Right hindlimb (tissue), 1 donor: ENCODE measurements at places on chromosomes 1 and 21.

GRCh38 chr1:157240495-157241184 lies 102.4 kb upstream of the ETV3 start:
- DNase-seq = no peak

- DNase-seq = peak; percentile 75
Measured at GRCh38 chr1:198903203-198903602, 264.4 kb downstream of the PTPRC start.

DNA sequence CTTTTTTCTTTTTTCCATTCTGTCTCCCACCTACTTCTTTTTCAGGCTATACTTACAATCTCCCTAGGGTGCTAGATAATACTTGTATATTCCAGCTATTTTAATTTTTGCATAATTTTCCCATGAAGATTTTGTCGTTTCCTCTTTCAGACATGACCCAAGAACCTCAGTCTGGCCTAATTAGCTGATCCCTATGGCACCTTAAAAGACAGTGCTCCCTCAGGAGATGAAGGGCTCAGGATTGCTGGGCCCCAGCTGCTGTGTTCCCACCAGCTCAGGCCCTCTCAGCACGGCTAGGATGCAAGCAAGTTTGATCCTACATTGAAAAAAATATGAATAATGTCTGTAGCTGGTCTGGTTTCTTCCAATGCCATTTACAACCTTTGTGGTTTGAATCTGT lies 55.0 kb upstream of the RGS5 start:
- no peak for DNase-seq

DNA sequence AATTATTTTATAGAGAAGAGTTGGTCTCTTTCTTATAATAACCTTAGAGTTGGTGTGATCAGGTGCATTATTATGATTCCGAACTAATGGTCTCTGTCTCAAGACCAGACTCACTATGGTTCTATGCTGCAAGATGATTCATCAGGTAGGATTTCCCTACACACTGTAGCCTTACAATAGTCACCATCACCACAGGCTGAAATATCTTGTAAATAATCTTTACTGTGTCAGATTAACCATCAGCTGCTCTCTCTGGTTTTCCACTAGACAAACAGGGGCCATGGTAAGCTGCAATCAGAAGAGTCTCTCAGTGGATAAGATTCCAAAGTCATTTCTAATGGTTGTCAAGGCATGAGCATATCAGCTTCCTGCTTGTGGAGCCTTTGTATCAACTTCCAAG lies 4.4 kb upstream of the GBP4 start:
- no peak for DNase-seq

- DNase-seq = no peak
Measured at GRCh38 chr1:30041741-30042437, 681.5 kb downstream of the MATN1 start.

- no peak for DNase-seq
Measured at GRCh38 chr1:164154622-164155021, 404.4 kb upstream of the PBX1 start.

GRCh38 chr1:178542554-178543289 lies 29.8 kb downstream of the TEX35 start:
- DNase-seq = peak; percentile 97

DNA sequence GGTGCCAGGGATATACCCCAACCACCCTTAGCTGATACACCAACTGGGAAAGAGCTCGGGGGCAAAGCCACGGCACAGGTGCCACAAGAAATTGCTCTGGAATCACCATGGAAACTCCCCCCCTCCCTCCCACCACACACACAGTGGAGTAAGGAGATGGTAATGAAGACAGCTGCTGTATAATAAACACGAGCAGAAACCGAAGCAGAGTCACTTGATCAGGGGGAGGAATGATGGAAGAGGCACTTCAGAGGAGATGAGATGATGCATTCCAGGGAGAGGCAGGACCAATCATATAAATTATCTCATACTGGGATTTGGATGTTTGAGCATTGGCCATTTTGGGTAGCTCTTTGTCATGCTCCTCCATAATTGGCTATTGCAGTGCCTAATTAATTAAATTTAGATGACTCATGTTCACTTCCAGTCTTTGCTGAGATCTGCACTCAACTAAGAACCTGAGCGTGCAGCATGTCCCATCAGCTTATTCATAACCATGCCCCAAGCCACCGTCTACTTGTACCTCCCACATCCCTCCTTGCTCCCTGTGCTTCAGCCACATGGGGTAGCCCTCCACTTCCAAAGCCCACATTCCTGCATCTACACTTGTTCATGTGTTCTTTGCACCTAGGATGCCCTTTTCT lies 189.5 kb downstream of the ZSCAN20 start:
- DNase-seq = no peak

DNA sequence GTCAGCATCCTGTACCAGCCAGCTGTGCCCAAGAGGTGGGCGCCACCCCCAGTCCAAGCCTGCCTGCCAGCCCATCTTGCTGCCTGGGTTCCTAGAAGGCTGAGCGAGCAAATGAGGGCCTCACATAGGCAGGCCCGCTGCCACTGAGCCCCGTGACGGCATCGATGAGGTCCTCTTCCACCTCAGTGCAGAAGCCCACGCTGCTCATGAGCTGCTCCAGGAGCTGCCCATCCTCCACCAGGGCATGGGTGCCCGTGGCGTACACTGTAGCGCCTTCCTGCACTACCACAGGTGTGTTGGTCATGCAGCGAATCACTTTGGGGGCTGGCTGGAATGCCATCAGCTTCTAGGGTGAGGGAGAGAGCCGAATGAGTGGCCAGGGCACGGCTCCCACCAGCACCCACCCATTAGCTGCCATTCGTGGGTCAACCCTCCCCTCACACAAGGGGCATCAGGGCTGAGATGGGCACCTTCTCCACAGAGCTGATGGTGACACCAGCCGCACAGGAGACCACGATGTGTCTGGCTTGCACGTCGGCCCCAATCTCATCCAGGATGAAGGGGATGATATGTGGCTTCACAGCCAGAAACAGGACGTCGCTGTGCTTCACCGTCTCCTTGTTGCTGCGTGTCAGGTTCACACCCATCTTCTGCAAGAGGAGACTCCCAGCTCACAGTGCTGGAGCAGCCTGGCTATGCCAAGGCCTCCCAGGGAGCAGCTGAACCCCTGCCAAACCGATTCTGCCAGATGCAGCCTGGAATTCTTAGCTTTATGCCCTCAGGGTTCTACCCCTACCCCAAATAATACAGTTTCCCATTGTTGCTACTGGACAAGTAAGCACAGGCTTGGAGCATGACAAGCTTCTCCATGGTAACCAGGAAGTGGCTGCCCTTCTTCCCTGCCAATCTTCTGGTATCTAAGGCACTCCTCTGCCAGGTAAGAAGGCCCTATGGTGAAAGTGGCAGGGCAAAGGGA lies 2.0 kb downstream of the PYCR2 start:
- no peak for DNase-seq

GRCh38 chr1:81308191-81308590 lies 492.5 kb upstream of the ADGRL2 start:
- no peak for DNase-seq

GRCh38 chr21:42997053-42997452 lies 22.7 kb downstream of the PKNOX1 start:
- DNase-seq = no peak

DNA sequence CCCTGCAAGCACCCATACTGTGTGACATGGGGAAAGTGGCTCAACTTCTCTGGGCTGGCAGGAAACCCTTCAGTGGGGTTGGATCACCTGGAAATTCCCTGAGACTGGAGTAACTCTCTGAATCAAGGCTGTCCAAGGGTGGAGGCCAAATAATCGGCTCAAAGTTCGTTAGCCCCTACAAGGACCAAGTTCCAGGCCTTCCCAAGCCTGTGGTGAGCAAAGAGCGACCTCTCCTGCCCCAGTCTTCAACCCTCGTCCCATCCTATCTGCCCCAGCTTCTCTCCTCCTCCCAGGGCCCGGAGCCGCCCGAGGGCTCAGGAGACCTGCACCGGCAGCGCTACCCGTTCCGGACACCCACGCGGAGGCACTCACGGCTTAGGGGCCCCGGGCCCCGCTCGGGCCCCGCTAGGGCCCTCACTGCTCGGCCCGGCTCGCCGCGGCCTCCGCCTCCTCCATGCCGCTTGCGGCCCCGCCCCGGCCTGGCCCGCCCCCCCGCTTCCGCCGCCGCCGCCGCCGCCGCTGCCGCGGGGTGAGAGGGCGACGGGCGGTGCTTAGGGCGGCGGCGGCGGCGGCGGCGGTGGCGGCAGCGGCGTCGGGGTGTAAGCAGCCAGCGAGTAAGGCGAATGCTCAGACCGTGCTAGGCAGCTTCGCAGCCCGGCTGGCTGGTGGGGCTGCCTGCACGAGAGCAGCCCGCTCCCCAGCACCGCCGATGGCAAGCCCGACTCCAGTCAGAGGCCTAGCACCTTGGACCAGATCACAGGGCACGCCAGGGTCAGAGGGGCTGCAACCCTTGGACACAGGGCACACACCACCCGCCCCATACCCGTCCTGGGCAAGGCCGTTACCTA lies at the start of gene POMGNT1:
Gene POMGNT1, minus strand, starts transcription at position 471 of the 848 bp plus-strand sequence. CDS start 613 bp downstream, outside the sequence.
- peak; percentile 83 for DNase-seq

GRCh38 chr1:154318386-154318785 lies 2.5 kb upstream of the AQP10 start:
- no peak for DNase-seq

DNA sequence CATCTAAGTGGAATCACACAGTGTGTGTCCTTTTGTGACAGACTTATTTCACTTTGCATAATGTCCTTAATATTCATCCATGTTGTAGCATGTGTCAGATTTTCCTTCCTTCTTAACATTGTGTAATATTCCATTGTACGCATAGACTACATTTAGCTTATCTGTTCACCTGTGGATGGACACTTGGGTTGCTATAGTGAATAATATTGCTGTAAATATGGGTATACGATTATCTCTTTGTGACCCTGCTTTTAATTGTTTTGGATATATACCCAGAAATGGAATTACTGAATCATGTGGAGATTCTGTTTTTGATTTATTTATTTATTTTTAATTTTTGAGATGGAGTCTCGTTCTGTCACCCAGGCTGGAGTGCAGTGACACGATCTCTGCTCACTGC lies 63.0 kb upstream of the ATP5PO start:
- no peak for DNase-seq
